Head of caudate nucleus (tissue), 42 donors: ENCODE measurements at places on chromosomes 2 and 18.

GRCh38 chr2:64632835-64633819 lies 20.6 kb downstream of the SERTAD2 start:
- no peak for DNase-seq

- no peak for DNase-seq
These were observed at the start of gene ANKRD53 for GRCh38 chr2:70978341-70979179. Gene ANKRD53 (plus strand): TSS chr2:70978630. CDS start chr2:70978646, 16 bp downstream.

DNA sequence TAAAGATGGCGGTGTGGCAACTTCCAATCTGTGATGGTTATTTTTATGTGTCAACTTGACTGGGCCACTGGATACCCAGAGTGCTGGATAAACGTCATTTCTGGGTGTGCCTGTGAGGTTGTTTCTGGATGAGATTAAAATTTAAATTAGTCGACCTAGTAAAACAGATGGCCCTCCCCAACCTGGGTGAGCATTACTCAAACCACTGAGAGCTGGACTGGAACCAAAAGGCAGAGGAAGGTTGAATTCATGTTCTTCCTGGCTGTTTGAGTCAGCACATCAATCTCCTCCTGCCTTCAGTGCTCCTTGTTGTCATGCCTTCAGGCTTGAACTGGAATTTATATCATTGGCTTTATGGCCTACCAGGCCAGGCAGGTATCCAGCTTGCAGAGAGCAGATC lies 190.8 kb upstream of the RGPD4 start:
- no peak for DNase-seq

DNA sequence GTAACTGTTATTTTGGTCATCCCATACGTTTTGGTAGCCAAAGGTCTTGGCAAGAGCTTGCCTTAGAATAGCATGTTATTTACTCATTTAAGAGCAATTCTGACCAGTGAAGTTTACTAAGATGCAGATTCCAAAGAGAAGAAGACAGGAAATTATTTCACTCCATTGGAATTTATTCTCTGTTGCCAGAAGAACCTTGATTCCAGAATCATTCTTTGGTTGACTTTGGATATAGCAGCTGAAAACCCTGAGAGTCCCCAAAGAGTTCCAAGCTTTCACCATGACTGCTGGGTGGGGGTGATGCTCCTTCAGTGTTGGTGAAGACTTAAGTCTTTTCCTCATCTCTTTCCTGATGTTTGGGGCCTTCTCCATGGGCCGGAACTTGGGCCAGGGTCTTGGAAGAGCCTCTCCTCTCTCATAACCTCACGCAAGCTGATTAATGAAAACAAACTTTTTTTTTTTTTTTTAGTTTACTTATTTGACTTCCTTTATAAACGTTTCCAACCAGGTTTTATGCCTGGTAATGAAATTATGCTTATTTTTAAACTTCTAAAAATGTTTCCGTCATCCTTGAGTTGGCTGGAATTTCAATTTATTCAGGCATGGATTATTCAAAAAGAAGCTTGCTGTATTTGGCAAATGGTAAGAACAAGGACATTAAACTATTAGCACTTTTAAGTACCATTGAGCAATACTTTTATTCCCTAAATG lies 192.0 kb downstream of the MTX2 start:
- no peak for DNase-seq

DNA sequence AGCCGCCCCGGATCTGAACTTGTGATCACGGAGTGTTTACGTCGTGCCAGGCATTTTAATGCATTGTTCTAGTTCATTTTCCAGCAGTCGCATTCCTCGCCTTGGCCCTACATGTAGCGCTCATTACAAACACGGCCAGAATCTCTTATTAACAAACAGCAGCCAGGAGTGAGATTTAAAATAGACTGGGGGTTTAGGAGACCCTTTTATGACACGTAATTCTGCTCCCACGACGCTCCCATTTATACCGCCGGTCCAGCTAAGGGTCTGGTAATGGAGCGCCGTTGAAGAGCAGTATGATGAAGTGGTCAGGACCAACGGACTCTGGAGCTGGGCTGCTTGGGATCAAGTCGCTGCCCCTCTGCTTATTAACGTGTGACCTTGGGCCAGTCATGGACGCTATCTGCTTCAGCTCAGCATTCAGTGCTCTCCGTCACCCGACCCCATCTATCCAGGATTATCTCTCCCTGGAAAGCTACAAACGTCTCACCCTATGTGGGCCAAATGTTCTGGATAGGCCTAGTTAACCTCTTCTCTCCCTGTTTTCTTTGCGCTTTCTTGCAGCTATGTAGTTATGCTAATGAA lies 745 bp downstream of the MSH2 start:
- no peak for DNase-seq

GRCh38 chr2:165122521-165122920 lies 81.3 kb downstream of the SCN3A start:
- DNase-seq: no peak

GRCh38 chr18:38940475-38940862 lies 1374.9 kb upstream of the CELF4 start:
- no peak for DNase-seq

DNA sequence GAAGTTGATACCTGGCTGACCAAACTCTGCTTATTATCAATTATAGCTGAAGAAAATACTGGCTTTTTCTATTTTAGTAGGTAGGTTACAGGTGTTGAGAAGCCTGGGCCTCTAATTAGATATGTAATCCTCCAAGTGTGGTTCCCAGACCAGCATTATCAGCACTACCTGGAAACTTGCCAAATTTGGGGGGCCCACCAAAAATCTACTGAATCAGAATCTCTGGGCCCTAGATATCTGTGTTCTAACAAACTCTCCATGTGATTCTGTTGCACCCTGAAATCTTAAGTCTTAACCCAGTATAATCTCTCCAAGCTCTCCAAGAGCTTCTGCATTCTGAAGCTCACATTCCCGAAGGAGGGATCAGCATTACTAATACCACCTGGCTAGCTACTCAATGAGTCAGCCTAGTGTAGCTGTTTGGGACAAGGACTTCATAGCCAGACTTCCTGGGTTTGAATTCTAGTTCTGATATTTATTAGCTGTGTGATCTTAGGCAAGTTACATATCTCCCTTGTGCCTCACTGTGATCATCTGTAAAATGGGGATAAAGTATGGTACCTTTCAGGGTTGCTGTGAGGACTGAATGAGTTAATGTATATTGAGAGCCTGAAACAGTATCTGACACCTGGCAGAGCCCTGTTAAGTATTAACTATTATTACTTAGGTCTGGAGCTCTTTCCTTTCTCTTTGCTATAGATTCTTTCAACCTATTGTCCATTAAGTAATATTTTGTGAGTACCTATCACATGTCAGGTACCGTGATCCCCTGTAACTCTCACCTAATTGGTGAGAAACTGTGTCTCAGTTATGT lies 94.1 kb upstream of the CD302 start:
- DNase-seq: no peak

DNA sequence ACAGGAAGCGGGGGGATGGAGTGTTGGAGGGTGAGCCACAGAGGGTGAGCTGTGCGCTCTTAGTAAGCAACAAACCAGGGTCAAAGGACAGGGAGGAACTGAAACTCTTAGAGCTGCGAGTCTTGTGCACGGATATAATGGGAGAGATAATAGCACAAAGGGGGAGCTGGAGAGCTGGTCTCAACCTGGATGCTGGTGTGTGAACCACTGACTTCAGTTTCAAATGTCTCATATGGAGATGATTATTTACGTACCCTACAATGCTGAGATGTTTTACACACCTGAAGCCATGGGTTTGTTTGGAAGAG lies 35.9 kb downstream of the PTGR3 start:
- DNase-seq: no peak

GRCh38 chr18:47528343-47528742 lies 276.9 kb upstream of the SKOR2 start:
- DNase-seq: no peak

- DNase-seq: no peak
These were observed 31.4 kb downstream of the QPCT start for GRCh38 chr2:37375741-37376288.

GRCh38 chr2:70574109-70574508 lies 20.5 kb upstream of the TGFA start:
- DNase-seq: no peak

- DNase-seq: no peak
These were observed 5.0 kb upstream of the TET3 start for GRCh38 chr2:73979686-73980085.

- no peak for DNase-seq
These were observed 439 bp upstream of the PLEKHH2 start for GRCh38 chr2:43636621-43637020.

- DNase-seq: no peak
These were observed 31.0 kb upstream of the GALR1 start for GRCh38 chr18:77218642-77219041.

GRCh38 chr2:53075760-53076159 lies 691.8 kb upstream of the CHAC2 start:
- no peak for DNase-seq

GRCh38 chr2:210727549-210727948 lies 171.2 kb downstream of the CPS1 start:
- no peak for DNase-seq

DNA sequence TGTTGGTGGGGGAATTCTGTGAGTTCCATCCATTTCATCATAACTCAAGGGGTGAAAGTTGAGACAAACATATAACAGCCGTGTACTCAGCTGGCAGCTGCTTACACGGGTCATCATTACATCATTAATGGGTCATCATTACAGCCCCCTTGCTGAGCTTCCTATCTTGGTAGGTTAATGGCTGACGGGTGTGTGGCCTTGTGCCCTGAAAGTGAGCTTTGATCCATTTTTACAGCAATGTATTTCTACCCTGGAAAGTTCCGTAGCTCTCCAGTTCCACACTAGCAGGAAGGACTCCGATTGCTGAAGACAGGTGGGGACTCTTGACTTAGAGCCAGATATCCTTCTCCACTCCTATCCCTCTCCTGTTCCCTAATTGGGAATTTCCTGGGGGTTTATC lies 105.2 kb upstream of the DLX2 start:
- no peak for DNase-seq

GRCh38 chr18:6593142-6593885 lies 136.2 kb upstream of the ARHGAP28 start:
- no peak for DNase-seq

GRCh38 chr2:66301022-66301766 lies 133.7 kb upstream of the MEIS1 start:
- DNase-seq: no peak

DNA sequence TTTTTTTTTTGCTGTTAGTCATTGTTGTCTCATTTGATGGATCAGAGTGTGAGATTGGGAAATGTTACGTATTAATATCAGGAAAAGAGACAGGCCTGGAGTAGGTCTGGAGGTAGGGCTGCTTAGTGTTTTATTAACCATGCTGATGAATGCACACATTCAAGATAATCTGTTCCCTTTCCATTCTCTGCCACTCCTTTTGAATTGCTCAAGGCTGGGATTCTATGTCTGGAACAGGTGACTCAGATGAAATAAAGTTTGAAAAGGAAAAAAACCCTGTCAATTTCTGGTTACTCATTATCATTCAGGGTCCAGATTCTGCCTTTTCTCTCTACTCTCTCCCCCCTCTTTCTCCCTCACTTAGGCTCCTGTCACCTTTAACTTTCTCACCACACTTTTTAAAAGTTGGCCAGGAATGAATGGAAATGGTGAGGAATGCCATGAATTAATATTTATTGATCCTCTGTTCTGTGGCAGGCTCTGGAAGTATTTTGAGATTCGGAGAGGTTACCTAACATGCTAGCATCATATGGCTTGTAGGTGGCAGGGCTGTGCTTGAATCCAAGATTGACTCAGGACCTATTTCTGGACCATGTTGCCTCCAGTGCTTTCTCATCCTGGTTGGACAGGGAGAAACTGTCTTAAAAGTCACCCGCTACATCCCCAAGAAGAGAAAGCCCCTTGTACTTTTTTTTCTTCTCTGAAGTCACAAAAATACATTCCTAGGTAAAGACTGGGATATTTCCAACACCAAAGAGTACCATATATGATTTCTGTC lies 40.2 kb downstream of the MAP4K4 start:
- no peak for DNase-seq

GRCh38 chr2:64062840-64063239 lies 43.6 kb upstream of the VPS54 start:
- no peak for DNase-seq

GRCh38 chr2:99559075-99559662 lies 69.4 kb upstream of the REV1 start:
- DNase-seq: peak; percentile 88

GRCh38 chr2:200993097-200993496 lies 29.6 kb upstream of the ORC2 start:
- DNase-seq: no peak

- DNase-seq: no peak
These were observed 229.2 kb downstream of the MYT1L start for GRCh38 chr2:2101924-2102323.

GRCh38 chr2:86221066-86221684 lies 21.9 kb downstream of the MRPL35 start:
- DNase-seq: peak; percentile 78

DNA sequence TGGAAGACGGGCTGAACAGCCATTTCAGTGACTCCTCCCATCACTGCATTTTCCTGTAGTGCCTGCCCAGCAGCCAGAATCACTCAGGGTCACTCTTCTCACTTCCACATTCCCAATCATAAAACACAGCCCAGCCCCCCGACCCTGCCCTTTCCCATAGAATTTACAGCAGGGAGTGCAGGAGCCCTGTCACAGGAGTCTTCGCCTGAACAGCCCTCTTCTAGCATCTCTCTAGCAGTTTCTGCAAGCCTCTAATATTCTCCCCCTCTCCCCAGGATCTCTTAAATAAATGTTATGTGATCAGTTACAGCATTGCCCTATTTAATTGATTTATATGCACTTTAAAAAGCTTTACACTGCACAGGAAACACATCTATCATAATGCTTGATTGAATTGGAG lies 42.9 kb upstream of the KLHL29 start:
- no peak for DNase-seq

- DNase-seq: no peak
These were observed 243.4 kb downstream of the SLC8A1 start for GRCh38 chr2:40208463-40208862.

- DNase-seq: no peak
These were observed 47.5 kb downstream of the FAM117B start for GRCh38 chr2:202682274-202682673.

- DNase-seq: no peak
These were observed 113.5 kb downstream of the EPHA4 start for GRCh38 chr2:221458578-221458977.

DNA sequence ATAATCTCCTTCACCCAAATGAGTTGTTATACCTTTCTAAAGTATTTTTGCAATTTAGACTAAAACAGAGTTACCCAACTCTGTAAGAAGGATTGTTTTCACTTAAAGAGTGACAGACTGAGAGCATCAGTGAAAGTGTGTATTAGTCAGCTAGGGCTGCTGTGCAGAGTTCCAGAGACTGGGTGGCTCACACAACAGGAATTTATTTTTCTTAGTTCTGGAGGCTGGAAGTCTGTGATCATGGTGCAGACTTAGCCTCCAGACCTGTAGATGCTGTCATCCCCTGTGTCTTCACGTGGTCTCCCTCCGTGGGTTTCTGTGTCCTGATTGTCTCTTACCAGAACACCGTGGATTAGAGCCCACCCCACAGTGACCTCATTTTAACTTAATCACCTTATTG lies 40.0 kb downstream of the BCL2L11 start:
- DNase-seq: no peak

DNA sequence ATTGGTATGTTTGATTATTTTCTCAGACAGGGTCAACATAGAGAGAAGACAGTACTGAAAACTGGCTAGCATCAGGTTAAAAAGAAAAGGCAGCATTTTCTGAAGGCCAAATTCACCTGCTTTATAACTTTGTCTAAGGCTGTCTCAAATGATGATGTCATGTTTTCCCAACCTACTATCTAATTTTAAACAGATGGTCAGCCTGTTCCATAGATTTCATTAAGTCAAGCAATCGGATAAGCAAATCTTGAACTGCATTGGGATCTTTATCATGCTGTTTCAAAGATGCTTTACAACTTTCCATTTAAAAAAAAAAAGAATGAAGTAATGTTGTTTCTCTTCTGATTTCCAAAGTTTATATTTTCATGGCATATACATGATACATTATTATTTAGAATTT lies 56.3 kb upstream of the SPOPL start:
- no peak for DNase-seq
